ENCODE measurements at places on chromosomes 6 and 20. TPM values are rescaled to one million over a fixed set of nuclear protein-coding genes. Genes with fewer than 3 reads are reported as not detected.
A peak's percentile ranks its signal among the peaks of the same experiment; 100 is the strongest.

DNA sequence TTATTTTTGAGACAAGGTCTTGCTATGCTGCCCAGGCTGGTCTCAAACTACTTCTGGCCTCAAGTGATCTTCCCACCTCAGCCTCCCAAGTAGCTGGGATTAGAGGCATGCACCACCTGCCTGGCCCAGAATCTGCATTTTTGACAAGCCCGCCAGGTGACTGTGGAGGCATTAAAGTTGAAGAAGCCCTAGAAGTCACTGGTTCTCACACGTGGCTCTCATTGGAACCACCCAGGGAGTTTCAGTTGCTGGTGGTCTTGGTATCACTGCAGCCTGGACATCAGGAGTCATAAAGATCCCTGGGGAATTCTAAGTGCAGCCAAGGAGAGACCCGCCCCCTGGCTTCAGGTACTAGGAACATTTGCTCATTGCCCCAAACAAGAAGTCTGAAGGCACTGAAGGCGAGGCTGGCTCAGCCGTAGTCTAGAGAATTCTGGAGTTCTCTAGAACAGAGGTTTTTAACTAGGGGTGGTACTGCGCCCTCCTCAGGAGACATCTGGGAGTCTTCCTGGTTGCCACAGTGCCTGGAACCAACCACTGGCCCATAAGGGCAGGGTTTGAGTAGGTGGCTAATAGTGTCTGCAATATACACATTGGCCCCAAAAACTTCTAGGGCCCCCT is 182.8 kb downstream of the ZMYND8 start:
- H3K27me3 ChIP-seq, result no peaks in the 10 kb centered on the region
- H3K4me3 ChIP-seq, result no peak overlapping the region
- DNase-seq, result no peak
- H3K27ac ChIP-seq, result no peak overlapping the region

GRCh38 chr6:129748212-129748900 is 38.4 kb upstream of the ARHGAP18 start:
- peak overlapping the region; percentile 72 for H3K27ac ChIP-seq
- H3K4me1 ChIP-seq, result peaks cover 36% of the 10 kb centered on the region
- H3K36me3 ChIP-seq, result no peaks in the 10 kb centered on the region
- DNase-seq, result peak; percentile 10
- H3K4me3 ChIP-seq, result no peak overlapping the region
- H3K27me3 ChIP-seq, result no peaks in the 10 kb centered on the region

GRCh38 chr6:141677598-141678211 is 455.0 kb upstream of the GJE1 start:
- H3K4me1 ChIP-seq, result no peaks in the 10 kb centered on the region
- no peaks in the 10 kb centered on the region for H3K36me3 ChIP-seq
- H3K27me3 ChIP-seq, result no peaks in the 10 kb centered on the region

GRCh38 chr6:132728616-132729015 is 14.8 kb upstream of the VNN1 start:
- no peak overlapping the region for H3K4me3 ChIP-seq
- H3K36me3 ChIP-seq, result no peaks in the 10 kb centered on the region
- H3K27ac ChIP-seq, result no peak overlapping the region
- no peaks in the 10 kb centered on the region for H3K4me1 ChIP-seq

DNA sequence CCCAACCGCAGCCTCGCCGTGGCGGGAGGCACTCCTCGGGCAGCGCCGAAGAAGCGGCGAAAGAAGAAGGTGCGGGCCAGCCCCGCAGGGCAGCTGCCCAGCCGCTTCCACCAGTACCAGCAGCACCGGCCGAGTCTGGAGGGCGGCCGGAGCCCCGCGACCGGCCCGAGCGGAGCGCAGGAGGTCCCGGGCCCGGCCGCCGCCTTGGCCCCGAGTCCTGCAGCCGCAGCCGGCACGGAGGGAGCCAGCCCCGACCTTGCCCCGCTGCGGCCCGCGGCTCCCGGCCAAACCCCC is 525 bp downstream of the PNRC1 start:
- peaks cover 20% of the 10 kb centered on the region for H3K4me1 ChIP-seq
- DNase-seq, result no peak
- H3K36me3 ChIP-seq, result peaks cover 23% of the 10 kb centered on the region
- H3K27me3 ChIP-seq, result no peaks in the 10 kb centered on the region
- H3K27ac ChIP-seq, result peak overlapping the region; percentile 100
- peak overlapping the region; percentile 99 for H3K4me3 ChIP-seq

- peak overlapping the region; percentile 75 for H3K4me3 ChIP-seq
- peak overlapping the region; percentile 93 for H3K27ac ChIP-seq
- peaks cover 64% of the 10 kb centered on the region for H3K4me1 ChIP-seq
- DNase-seq, result no peak
These were observed 101.6 kb downstream of the DST start for GRCh38 chr6:56541030-56541600.

The ELOVL4 gene
- total RNA-seq, result not detected

The CARMIL1 gene
- total RNA-seq, result 2.1 TPM

The LRRN4 gene
- not detected for total RNA-seq

The ROS1 gene
- total RNA-seq, result not detected

Measured in gastrocnemius medialis (tissue), 4 donors.